ENCODE measurements at places on chromosomes 2 and 18.

DNA sequence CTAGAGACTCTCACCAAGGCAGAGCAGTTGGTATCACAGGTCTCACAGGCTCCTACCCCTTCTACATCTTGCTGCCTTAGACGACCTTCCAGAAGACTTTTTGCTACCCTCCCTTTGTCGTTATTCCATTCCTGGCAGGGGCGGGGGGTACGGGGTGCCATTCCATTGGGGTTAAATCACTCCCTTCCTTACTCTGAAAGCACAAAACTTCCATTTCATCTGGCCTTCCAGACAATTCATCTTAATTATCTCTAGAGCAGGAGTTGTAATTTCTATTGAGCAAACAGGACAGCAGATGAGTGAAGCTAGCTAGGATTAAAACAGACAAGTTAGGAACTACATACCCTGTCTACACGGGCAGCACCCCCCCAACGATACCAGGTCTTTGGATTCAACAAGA is 276.2 kb upstream of the TANK start:
- no peak for DNase-seq

DNA sequence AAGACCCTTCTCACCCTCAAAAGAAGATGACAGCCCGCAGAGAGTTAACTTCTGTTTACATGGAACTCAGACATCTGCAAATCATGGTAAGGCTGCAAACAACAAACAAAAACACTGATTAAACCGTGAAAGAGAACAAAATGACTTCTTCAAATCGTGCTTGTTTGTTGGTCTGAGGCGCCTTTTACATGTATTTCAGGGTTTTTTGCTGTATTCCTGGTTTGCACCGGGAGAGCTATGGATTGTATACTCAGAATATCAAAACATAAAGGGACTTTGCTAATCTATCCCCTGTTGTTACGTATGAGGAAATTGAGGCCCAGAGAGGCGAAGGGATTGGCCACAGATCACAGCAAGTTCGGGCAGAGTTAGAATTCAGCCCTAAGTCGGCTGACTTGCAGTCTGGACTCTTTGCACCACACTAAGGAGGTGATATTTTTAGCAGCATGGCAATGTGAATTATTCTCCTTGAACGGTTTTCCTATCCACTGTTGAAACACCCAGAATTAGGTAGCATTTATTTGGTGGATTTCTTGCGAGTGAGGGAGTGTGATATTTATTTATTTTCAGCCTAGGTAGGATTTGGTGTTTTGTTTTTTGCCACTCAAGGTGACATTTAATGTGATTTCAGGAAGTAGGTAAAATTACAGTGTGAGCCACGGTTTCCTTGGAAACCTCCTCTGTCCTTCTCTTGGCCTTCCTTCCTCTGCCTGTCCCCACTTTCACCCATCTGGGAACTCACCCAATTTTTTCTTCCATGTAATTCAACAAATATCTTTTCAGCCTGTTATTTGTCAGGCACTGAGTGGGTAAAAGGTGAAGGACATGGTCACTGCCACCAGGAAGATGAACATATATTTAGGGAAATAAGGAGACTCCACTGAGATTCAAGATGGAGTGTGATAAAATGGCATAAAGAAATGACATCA is 980 bp upstream of the PDE6D start:
- DNase-seq: no peak

- DNase-seq: no peak
Measured at GRCh38 chr2:135072125-135072997, 20.3 kb downstream of the RAB3GAP1 start.

- DNase-seq: no peak
Measured at GRCh38 chr18:45398448-45398847, 216.8 kb upstream of the SLC14A2 start.

DNA sequence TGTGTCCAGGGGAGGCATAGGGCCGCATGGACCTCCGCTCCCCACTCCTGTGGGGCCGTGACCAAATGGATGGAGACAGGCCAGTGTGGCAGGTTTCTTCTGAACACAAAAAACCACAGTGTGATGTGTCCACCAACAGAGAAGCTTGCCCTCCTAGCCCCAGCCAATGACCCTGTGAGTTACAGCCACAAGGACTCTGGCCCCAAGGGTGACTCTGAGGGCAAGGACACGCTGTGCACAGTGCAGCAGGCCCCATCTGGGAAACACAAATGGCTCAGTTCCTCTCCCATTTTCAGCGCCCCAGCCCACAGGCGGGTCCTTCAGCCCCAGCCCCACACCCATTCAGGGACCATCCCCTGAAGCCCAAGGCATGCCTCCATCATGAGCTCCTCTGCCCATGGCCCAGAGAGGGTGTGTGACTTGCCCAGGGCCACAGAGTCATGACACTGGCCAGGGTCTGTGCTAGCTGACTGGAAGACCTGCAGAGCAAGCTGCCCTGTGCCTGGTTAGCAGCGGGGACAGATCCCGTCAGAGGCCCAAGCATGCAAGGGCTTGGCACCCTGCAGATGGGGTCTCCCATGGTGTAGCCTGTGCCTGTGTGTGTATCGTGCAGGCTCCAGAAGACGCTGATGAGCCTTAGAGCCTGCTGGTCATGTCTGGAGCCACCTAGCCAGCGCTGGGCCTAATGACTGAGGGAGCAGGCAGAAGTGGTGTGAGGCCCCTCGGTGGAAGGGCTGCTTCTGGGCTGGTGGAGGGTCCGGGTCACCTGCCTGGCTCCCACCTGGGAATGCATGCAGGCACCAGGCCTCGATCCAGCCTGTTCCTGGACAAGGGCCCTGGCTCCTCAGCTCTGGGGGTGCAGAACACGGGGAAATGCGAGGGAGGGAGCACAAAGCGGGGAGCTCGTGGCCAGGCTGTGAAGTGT is 47.7 kb downstream of the HS6ST1 start:
- DNase-seq: no peak

DNA sequence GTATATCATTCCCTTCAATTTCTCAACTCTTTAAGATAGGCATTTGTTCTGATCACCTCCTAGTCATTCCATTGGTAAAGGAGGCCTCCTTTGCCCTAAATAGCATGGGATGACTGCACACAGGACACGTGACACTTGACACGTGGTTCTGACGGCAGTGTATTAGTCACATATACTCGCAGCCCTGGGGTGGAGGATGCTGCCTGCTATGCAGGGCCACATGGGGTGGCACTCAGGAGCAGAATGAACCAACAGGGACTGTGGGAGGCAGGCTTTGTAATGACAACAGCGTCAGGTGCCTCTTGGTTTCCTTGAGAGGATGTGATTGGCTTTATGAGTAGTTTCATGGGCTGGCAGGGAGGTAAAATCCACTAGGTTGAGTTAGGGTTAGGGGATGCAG is 9.3 kb upstream of the KCNS3 start:
- DNase-seq: no peak
